ENCODE measurements at places on chromosomes 13 and 19. TPM values are rescaled to one million over a fixed set of nuclear protein-coding genes. Genes with fewer than 3 reads are reported as not detected.

DNA sequence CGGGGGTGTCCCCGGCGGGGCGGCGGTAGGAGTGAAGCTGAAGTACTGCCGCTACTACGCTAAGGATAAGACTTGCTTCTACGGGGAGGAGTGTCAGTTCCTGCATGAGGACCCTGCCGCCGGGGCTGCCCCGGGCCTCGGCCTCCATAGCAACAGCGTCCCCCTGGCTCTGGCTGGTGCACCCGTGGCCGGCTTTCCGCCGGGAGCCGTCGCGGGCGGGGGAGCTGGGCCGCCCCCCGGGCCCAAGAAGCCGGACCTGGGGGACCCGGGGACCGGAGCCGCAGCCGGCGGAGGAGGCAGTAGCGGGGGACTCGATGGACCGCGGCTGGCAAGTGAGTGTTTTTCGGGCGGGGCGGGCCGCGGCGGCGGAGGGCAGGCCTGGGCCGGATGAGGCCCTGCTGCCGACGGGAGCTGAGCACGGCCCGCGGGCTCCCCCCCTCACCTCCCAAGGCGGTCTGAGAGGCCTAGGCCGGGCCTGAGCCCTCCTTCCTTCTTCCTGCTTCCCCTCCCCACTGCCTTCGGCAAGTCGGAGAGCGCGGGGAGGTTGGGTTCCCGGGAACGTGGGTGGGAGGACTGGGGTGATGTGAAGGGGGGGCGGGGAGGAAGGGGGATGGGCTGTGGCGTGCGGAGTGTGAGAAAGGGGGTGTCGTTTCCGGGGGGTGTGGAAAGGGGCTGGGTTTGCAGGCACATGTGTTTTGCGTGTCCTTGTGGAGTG, 568 bp downstream of the PAN3 start:
- peaks cover 37% of the 10 kb centered on the region for H3K4me1 ChIP-seq
- no peaks in the 10 kb centered on the region for H3K27me3 ChIP-seq
- DNase-seq = peak; percentile 87
- H3K4me3 ChIP-seq = peak overlapping the region; percentile 82
- H3K36me3 ChIP-seq = peaks cover 5% of the 10 kb centered on the region

The SPTBN4 gene
- 1.1 TPM for total RNA-seq

The ARHGAP45 gene
- 113 TPM for total RNA-seq

DNA sequence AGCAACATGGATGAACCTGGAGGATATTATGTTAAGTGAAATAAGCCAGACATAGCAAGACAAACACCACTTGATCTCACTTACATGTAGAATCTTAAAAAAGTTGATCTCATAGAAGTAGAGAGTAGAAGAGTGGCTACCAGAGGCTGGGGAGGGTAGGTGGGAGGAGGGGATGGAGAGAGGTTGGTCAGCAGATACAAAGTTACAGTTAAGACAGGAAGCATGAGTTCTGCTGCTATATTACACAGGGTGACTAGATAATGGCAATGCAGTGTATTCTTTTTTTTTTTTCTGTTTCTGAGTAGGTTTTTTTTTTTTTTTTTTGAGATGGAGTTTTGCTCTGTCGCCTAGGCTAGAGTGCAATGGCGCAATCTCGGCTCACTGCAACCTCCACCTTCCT, 15.2 kb upstream of the THSD1 start:
- no peak overlapping the region for H3K4me3 ChIP-seq
- no peaks in the 10 kb centered on the region for H3K4me1 ChIP-seq
- DNase-seq = no peak
- peaks cover 18% of the 10 kb centered on the region for H3K36me3 ChIP-seq
- H3K27me3 ChIP-seq = no peaks in the 10 kb centered on the region

- no peak overlapping the region for H3K4me3 ChIP-seq
- H3K36me3 ChIP-seq = no peaks in the 10 kb centered on the region
- DNase-seq = peak; percentile 18
- H3K27me3 ChIP-seq = no peaks in the 10 kb centered on the region
- H3K27ac ChIP-seq = no peak overlapping the region
- H3K4me1 ChIP-seq = no peaks in the 10 kb centered on the region
Observed at GRCh38 chr13:19153782-19154450, 27.7 kb downstream of the TUBA3C start.

- peaks cover 33% of the 10 kb centered on the region for H3K27me3 ChIP-seq
- H3K27ac ChIP-seq = peak overlapping the region; percentile 58
Observed at GRCh38 chr19:17606590-17607185, 51.2 kb downstream of the COLGALT1 start.

The ZNF554 gene
- 1.2 TPM for total RNA-seq

DNA sequence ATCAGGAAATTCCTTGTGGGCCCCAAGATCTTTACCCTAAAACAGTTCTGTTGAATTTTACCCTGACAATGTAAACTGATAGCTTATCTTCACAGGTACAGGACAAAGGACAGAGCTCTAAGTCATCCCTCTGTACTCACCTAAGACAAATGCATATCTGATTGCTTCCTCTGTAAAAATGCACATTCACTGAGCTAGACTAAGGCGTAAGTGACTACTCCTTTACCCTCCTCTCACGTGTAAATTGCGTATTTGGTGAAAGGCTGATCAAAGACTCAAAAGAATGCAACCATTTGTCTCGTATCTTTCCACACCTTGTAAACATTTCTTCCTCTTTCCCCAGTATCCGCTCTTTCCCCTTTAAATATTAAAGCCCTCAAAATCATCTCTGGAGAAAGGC, 80.6 kb upstream of the LRCH1 start:
- no peaks in the 10 kb centered on the region for H3K27me3 ChIP-seq
- DNase-seq = no peak
- H3K4me1 ChIP-seq = no peaks in the 10 kb centered on the region
- no peak overlapping the region for H3K4me3 ChIP-seq

DNA sequence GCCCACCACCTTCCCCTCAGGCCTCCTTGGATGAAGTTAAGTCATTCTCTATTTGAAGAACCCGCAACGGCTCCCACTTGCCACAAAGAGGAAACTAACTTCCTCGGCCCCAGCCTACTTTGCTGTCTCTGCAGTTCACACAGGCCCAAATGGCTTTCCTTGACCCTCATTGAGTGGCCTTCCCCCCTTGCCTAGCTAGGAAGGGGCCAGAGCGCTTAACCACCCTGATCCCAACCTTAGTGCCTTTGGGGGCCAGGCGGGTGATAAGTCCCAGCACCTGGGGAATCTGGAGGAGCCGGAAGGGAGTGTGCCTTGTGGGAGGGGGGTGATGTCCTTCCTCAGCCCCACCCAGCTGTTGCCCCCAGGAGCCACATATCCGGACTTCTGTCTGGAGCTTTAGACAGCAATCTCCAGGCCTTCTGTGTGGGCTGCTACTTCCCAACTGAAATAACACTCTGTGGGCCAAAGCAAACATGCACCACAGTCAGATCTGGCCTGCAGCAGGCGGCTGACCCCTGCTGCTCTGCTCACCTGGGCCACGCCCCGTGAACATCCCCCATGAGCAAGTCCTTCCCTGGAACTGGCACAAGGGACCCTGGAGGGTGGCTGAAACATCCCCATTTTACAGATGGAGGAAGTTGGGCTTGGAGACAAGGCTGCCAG, 10.5 kb downstream of the NECTIN2 start:
- H3K4me3 ChIP-seq = no peak overlapping the region
- H3K27me3 ChIP-seq = no peaks in the 10 kb centered on the region
- DNase-seq = no peak
- peaks cover 1% of the 10 kb centered on the region for H3K4me1 ChIP-seq

All from activated naive CD8-positive, alpha-beta T cell treated with anti-CD3 and anti-CD28 coated beads for 36 hours (primary cell).